Activated naive CD4-positive, alpha-beta T cell treated with Interleukin-2 at 50 U/mL for 16 hours (primary cell): ENCODE measurements at places on chromosomes 4 and X.
A peak's percentile ranks its signal among the peaks of the same experiment; 100 is the strongest.

DNA sequence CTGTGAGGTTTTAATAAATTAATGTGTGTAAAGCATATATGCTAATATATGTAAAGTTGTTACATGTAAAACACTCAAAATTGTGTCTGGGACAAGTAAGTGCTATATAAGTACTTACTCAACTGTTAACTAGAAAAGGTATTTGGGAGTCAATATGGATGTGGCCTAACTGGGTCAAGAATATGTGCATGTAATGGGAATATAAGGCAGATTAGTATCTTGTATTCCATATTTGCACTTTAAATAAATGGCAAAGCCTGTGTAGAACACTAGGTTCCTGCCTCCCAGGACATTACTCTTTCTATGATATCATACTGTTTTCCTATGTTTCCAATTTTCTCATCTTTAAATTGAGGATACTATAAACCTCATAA is 270.6 kb downstream of the FBXO8 start:
- no peak for DNase-seq

DNA sequence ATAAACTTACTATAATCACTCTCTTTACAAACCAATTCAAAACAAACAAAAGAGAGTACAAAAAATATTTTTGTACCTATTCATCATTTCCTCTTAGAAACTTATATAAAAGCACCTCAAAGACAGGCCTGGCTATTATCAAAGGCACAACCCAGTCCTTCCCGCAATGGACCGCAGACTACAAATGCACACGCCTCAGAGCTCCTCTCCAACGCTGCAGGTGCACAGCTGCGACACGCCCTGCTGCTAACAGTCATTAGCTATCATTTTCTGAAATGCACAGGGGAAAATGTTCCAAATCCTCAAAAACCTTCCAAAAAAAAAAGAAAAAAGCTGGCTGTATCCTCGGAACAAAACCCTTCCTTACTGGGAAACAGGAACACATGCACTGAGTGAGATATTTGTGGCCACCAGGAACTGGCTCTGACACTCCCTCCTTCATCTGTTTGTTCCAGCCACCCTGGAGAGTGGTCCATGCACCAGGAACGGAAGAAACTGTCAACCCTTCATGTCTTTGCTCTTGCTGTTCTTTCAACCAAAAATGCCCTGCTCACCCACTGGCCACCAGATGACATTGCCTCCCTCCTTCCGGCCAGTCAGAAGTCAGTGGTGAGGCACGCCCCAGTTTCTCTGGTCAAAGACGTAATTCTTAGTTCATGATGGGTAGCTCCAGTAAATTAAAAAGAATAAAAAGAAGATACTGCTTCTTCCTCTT is 16.7 kb downstream of the IRF2 start:
- DNase-seq = no peak

DNA sequence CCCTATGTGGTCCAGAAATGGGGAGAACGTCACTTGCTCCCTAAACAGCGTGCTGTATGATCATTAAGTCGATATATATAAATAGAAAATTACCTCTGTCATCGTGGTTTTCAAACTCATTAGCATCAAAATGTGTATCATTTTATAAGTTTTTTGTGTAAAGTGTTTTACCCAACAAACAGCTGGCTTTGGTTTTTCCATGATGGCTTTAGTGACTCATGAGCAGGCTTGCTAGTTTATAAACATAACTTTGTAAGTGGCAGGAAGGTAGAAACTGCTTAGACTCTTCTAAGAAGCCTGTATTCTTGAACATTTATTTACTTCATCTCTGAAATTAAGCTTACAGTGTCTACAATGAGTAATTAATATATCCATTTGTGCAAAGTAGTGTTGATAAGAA is 108.4 kb upstream of the DIPK2B start:
- no peak for DNase-seq

GRCh38 chr4:5203309-5203992 is 152.2 kb downstream of the STK32B start:
- no peak for DNase-seq

- DNase-seq = no peak
These were observed 56.7 kb downstream of the DOCK11 start for GRCh38 chrX:118552121-118552900.

DNA sequence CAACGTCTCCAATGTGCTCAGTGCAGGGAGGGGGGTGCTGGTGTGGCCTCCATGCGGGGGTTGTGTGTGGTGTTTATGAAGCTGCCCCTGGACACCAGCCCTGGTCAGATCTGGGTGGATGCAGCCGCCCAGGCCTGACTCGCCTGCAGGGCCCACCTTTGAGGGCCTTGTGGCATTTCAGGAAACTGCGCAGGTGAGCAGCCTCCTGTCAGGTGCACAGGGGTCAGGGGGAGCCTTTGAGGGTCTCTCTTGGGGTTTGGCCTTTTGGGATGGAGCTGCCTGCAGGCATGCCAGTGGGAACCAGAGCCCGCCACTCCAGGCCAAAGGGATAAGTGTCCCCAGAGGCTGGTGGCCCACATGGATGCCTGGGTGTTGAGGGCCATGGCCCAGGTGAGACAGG is 45.4 kb downstream of the ADRA2C start:
- no peak for DNase-seq

- DNase-seq = no peak
These were observed 36.2 kb upstream of the PROM1 start for GRCh38 chr4:16119981-16120380.

- no peak for DNase-seq
These were observed 641.7 kb upstream of the DIPK2B start for GRCh38 chrX:45842207-45842925.

DNA sequence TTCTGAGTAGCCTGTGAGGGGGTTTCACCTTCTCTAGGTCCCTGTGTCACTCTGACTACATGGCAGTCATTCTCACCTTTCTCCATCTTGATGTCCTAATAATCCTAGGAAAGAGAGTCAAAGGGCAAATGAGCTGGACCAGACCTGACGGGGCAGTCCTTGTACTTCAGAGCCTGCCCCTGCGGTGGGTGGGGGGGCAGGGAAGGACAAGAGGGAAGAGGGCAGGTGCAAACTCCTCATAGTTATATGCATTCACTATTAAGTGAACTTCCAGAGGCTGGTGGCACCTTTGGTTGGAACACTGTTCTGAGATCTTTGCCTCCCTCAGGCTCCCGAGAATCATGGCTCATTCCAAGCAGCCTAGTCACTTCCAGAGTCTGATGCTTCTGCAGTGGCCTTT is at the start of gene AWAT1:
Gene AWAT1, plus strand, starts transcription at position 301 of the 400 bp plus-strand sequence. Its CDS starts 41 bp downstream, at position 342.
- no peak for DNase-seq

GRCh38 chr4:184808713-184809050 is 17.1 kb downstream of the ACSL1 start:
- no peak for DNase-seq

GRCh38 chr4:145876531-145877180 is 62.0 kb downstream of the ZNF827 start:
- no peak for DNase-seq

- no peak for DNase-seq
These were observed 16.3 kb downstream of the SYNPO2 start for GRCh38 chr4:118904935-118905334.

DNA sequence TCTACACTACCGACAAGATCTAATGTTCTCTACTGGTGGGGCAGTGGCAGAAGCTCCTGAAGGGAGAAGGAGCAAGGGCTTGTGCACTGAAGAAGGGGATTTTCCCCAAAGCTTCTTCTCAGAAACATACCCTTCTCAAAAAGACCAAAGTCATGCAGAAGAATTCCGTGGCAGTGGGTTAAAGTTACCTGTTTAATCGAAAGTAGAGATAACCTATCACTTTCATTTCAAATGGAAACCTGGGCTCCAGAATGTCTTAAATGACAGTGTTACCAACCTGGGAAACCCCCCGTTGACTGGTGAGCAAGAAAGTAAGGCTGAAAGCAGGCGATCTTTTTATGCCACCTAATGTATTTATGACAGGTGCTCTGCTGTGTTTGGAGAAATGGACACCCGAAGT is 92.5 kb upstream of the TEX13D start:
- DNase-seq = peak; percentile 52

GRCh38 chr4:66606908-66607307 is 936.6 kb upstream of the EPHA5 start:
- DNase-seq = no peak
